Epithelial cell of alveolus of lung (primary cell): ENCODE measurements at places on chromosomes 4 and X. TPM values are rescaled to one million over a fixed set of nuclear protein-coding genes. Genes with fewer than 3 reads are reported as not detected.

UCP1 gene
- not detected in 2 replicates for total RNA-seq

VEGFD gene
- not detected in 2 replicates for total RNA-seq

ARHGAP36 gene
- total RNA-seq = not detected in 2 replicates

CORIN gene
- 0.48 and 0.78 TPM in 2 replicates for total RNA-seq

SMIM10L2A gene
- total RNA-seq = 0.08 and 0.26 TPM in 2 replicates

CYLC1 gene
- total RNA-seq = not detected in 2 replicates

COL4A6 gene
- total RNA-seq = 16.4 and 74.3 TPM in 2 replicates

ABCG2 gene
- 0.08 and 1.0 TPM in 2 replicates for total RNA-seq

ZNF711 gene
- 1.9 and 4.0 TPM in 2 replicates for total RNA-seq

SASH3 gene
- total RNA-seq = not detected in 2 replicates

RAB41 gene
- total RNA-seq = not detected in 2 replicates

ANAPC10 gene
- 22.2 and 30.4 TPM in 2 replicates for total RNA-seq

PIR gene
- total RNA-seq = 8.9 and 15.4 TPM in 2 replicates

TEX13C gene
- total RNA-seq = not detected in 2 replicates

GPRASP3 gene
- 1.6 and 4.2 TPM in 2 replicates for total RNA-seq

ARHGAP4 gene
- total RNA-seq = 1.6 and 6.7 TPM in 2 replicates
